GM04503 (cell line): ENCODE measurements at places on chromosomes 1 and 21.

- no peak for DNase-seq
Observed at GRCh38 chr1:16043521-16043920, at the start of gene CLCNKB. Gene CLCNKB (plus strand): TSS chr1:16043782. CDS start chr1:16044493, 711 bp downstream.

DNA sequence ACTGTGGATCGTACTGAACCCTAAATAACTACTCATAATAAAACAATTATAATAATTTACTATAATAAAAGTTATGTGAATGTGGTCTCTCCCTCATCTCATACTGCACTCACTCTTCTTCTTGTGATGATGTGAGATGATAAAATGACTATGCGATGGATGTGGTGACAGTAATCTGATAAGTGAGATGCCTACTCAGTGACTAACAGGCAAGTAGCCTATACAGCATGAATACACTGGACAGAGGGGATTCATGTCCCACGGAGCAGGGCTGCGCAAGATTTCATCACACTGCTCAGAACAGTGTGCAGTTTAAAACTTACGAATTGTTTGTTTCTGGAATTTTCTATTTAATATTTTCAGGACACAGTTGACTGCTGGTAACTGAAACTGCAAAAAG is 304.0 kb downstream of the DUSP10 start:
- no peak for DNase-seq

DNA sequence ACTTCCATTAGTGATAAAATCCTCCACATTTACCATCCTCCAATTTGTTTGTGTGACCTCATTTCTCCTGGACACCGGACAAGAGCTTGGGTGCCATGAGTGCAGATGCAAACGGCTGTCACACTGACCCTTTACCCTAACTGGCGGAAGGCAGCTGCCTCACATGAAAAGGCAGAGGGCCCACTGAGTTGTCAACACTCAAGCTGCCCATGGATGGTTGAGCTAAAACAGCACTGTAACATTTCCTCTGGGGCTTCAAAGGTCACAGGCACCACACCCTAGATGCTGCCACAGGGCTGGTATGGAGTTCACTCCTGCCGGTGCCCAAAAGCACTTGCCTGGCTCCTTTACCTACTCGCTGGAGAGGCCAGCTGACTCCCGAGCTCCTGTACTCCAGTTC is 653.4 kb downstream of the KCNT2 start:
- no peak for DNase-seq

DNA sequence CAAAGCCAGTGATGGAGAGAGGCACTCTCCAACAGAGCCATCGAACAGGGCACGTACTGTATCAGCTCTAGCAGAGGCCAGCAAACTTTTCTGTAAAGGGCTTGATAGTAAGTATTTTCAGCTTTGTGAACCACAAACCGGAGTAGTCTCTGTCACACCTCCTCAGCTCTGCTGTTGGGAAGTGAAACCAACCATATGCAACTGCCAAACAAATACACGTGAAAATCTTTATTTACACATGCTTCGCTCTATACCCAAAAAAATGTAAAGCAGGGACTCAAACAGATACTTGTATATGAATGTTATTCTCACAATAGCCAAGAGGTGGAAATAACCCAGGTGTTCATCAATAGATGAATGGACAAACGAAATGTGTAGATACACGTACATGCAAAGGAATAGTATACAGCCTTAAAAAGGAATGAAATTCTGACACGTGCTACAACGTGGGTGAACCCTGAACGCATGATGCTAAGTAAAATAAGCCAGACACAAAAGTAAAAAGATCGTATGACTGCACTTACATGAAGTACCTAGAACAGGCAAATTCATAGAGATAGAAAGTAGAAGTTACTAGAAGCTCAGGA is 39.0 kb downstream of the SETD4 start:
- no peak for DNase-seq

DNA sequence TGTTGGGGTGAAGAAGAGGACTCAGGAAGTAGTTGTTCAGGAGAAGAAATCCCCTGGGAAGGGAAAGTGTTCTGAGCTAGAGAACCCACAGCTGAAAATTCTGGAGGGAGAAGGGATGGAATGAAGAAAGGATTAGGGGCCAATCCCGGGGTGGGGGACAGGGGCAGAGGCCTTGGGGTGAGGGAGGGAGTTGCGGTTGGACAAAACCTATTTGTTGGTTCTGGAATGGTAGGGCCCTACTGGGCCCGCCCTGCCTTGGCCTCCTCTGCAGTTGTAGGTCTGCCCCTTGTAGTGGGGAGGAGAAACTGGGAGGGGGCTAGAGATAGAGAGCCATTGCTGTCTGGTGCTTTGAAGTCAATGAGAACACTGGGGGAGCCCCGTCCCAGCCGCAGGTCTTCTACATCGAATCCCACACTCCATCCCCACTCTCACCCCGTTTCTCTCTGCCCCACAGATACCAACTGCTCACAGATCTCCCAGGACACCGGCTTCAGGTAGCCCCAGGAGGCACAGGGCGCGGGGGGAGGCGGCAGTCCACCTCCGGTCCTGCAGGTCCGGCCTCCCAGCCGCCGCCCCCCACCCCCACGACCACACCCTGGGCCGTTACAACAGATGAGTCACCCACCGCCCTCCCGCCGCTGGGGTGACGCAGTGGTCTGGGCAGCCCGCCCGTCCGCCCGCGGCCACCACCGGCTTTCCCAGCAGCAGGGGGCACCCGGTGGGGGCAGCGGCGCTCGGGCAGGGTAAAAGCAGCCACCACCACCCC is 1.1 kb downstream of the TAGLN2 start:
- DNase-seq: peak; percentile 54

GRCh38 chr1:19327736-19328135 is 15.6 kb downstream of the SLC66A1 start:
- DNase-seq: no peak

DNA sequence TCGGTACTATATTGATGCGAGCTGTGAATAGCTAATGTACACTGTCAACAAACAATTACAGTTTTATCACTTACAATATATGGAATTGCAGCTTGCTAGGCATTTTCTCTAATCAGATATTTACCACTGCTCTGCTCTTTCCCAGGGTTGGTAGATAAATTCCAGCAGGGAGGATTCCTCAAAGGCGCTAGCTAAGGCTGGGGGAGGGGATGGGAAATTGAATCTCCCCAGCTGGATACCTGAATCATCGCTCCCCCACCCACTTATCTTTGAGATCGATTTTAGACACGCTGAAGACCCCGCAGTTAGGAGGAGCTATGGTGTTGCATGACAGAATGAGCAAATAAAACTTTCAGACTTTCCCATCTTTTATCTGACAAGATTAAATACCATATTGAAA is 127.2 kb downstream of the CSMD2 start:
- no peak for DNase-seq

GRCh38 chr1:234214911-234215892 is 158.1 kb upstream of the COA6 start:
- DNase-seq: no peak
